ENCODE measurements at places on chromosomes 1 and 21. TPM values are rescaled to one million over a fixed set of nuclear protein-coding genes. Genes with fewer than 3 reads are reported as not detected.
A peak's percentile ranks its signal among the peaks of the same experiment; 100 is the strongest.

DNA sequence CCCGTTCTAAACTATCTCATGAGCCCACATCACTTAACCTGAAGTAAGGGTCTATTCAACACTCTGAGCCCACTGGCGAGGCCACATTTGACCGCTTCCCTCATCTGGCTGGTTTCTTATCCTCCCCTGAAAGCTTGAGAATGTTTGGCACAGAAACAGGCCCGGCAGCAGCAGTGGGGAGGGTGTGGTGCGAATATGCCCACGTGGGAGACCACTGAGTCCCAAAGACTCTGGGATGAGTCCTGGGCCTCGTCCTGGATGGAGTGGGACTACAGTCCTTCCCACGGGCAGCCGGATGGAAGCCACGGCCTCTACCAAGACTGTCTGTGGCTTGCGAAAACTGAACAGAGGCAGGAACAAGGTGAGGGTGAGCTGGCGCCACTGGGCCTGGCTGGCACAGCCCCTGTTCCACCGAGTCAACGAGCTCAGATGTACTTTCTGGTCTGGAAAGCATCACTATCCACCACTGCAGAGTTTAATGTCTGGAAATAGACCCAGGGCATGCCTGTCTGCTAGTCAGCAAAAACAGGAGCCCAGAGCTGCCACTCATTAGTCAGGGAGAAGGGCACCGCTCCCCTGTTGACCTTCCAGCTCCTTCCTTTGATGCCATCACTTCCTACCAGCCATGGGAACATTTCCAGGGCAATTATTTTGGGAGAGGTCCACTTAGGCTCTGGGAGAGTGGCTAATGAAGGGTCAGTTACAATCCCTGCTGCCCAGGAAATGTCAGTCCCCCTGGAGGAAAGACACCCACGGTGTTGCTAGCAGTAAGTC, 386.6 kb downstream of the MATN1 start:
- DNase-seq = no peak
- H3K4me3 ChIP-seq = no peak overlapping the region
- H3K27me3 ChIP-seq = no peaks in the 10 kb centered on the region
- no peaks in the 10 kb centered on the region for H3K36me3 ChIP-seq

DNA sequence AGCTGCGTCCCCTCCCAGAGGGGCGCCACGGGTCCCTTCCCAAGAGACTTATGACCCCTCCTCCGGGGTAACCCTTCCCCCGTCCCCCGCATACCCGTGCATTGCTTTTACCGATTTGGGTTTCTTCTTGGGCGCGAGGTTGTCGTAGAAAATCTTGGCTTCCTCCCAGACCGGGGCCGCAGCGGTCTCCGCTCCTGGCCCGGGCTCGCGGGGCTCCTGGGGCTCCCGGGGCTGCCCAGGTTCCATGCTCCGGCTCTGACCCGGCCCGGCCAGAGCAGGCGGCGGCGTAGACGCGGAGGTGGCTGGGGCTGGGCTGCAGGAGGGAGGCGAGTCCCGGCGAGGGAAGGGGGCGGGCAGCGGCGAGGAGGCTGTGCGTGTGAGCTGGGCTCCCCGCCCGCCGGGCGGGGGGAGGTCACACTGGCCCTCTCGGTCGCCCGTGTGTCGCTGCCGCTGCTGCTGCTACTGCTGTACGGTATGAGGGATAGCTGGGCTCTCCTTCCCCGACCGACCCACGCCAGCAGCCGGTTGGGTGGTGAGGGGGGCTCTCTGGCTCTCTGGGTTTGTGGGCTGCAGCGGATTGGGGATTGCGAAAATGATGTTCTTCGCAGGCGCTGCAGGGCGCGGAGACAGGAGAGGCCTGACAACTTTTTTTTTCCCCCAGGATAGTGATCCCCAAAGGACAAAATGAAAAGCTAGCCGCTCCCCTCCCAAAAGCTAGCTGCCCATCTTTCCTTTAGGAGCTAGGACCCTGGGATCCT, at the start of gene NT5C1A:
Gene NT5C1A (minus strand): TSS at position 315 of the 758 bp plus-strand sequence. CDS start 69 bp downstream, at position 246.
- no peaks in the 10 kb centered on the region for H3K4me1 ChIP-seq
- H3K27me3 ChIP-seq = peaks cover 29% of the 10 kb centered on the region
- no peak for DNase-seq
- H3K36me3 ChIP-seq = no peaks in the 10 kb centered on the region
- peak within 1 kb of the TSS; percentile 45 for H3K4me3 ChIP-seq
- no peak within 1 kb of the TSS for H3K27ac ChIP-seq

GRCh38 chr1:244161236-244161510, 110.1 kb downstream of the ZBTB18 start:
- no peaks in the 10 kb centered on the region for H3K36me3 ChIP-seq
- no peak overlapping the region for H3K4me3 ChIP-seq
- H3K4me1 ChIP-seq = peaks cover 16% of the 10 kb centered on the region
- no peak overlapping the region for H3K27ac ChIP-seq

The OR2L3 gene
- not detected for total RNA-seq

GRCh38 chr1:218711001-218711400, 365.9 kb downstream of the TGFB2 start:
- H3K36me3 ChIP-seq = no peaks in the 10 kb centered on the region
- H3K27me3 ChIP-seq = no peaks in the 10 kb centered on the region
- no peak overlapping the region for H3K4me3 ChIP-seq

DNA sequence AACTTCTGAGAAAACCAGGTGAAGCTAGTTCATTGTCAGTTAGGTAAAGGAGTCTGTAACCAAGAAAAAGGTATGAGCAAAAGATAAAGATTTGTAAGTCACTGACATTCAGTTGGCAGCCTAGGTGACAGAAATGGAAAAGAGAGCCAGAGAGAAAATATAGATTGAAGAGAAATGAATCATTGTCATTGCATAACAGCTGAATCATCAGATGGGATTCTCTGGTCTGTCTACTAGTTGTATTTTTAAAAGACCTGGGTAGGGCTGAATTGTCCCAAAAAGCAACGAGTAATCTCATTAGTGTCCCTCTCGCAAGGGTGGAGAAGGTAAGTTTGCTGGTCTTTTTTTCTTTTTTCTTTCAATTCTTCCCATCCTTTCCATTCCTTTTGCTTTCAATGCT, 36.6 kb downstream of the PTGS2 start:
- peak; percentile 35 for DNase-seq
- H3K27ac ChIP-seq = no peak overlapping the region
- H3K4me1 ChIP-seq = no peaks in the 10 kb centered on the region
- H3K36me3 ChIP-seq = no peaks in the 10 kb centered on the region
- H3K27me3 ChIP-seq = no peaks in the 10 kb centered on the region

DNA sequence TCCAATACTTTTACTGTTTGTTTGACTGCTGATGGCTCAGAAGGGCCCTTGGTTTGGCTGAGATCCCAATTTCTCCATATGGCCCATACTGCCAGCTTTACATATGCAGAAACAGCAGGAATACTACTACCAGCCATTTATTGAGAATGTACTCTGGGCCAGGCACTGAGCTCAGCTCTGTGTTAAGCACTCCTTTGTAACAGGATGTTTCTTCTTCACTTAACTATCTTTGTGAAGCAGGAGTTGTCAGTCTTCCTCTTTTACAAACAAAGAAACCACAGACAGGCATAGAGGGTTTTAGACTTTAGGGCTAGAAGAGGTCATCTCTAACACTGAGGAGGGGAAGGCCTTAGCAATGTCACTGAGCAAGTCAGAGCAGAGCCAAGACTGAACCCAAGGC, 8.3 kb downstream of the HMGCL start:
- no peaks in the 10 kb centered on the region for H3K4me1 ChIP-seq
- peaks cover 8% of the 10 kb centered on the region for H3K36me3 ChIP-seq
- DNase-seq = no peak
- no peak overlapping the region for H3K27ac ChIP-seq
- H3K4me3 ChIP-seq = no peak overlapping the region
- no peaks in the 10 kb centered on the region for H3K27me3 ChIP-seq

The FRRS1 gene
- total RNA-seq = 27.0 TPM

The SLC25A33 gene
- total RNA-seq = 4.8 TPM

DNA sequence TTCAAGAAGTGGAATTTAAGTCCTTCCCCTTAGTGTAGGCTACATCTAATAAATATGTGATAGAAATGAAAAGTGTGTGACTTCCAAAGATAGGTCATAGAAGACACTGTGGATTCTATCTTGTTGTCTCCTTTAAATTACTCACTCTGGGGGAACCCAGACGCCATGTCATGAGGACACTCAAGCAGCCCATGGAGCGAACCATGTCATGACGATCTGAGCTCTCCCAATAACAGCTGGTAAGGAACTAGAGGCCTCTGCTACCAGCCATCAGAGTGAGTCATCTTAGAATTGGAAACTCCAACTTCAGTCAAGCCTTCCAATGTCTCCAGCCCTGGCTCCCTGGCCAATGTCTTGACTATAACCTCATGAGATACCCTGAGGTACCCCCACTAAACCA, 6.3 kb downstream of the COA7 start:
- no peak overlapping the region for H3K4me3 ChIP-seq
- peaks cover 2% of the 10 kb centered on the region for H3K4me1 ChIP-seq
- H3K27me3 ChIP-seq = no peaks in the 10 kb centered on the region
- no peak overlapping the region for H3K27ac ChIP-seq
- DNase-seq = no peak
- peaks cover 6% of the 10 kb centered on the region for H3K36me3 ChIP-seq

The PADI1 gene
- total RNA-seq = not detected

DNA sequence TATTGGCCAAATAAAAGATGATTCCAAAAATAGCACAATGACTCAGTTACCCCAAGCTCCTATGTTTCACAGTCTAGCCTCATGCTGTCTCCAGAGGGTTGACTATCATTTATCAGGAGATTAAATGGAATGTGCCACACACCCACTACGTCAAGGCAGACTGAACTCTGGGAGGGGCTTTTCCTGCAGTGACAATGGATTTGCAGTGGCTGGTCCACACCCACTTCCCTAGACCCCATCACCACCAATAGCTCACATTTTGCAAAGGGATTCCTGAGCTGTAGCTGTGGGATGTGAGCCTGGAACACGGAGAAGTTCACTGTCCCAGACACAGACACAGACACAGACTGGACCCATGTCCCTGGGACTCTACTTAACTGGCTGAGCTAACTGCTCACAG, 77.1 kb downstream of the HLCS start:
- no peaks in the 10 kb centered on the region for H3K27me3 ChIP-seq
- H3K27ac ChIP-seq = no peak overlapping the region
- no peaks in the 10 kb centered on the region for H3K4me1 ChIP-seq
- H3K36me3 ChIP-seq = no peaks in the 10 kb centered on the region
- DNase-seq = no peak
- no peak overlapping the region for H3K4me3 ChIP-seq

GRCh38 chr1:182888736-182889531, 49.8 kb downstream of the DHX9 start:
- no peaks in the 10 kb centered on the region for H3K27me3 ChIP-seq
- no peak overlapping the region for H3K27ac ChIP-seq
- H3K4me1 ChIP-seq = no peaks in the 10 kb centered on the region
- no peak overlapping the region for H3K4me3 ChIP-seq

Data from fibroblast of lung (primary cell).